Activated CD4-positive, alpha-beta memory T cell treated with anti-CD3 and anti-CD28 coated beads, Interleukin-2, amount 10 ng/mL, durations not matched to agents 7 days and 5 days (primary cell): ENCODE measurements at places on chromosomes 2 and 18. TPM values are rescaled to one million over a fixed set of nuclear protein-coding genes. Genes with fewer than 3 reads are reported as not detected.

Gene MC4R
- not detected for total RNA-seq

Gene GREB1L
- total RNA-seq, result not detected

Gene UGT1A4
- not detected for total RNA-seq

Gene OTOS
- not detected for total RNA-seq

Gene SKOR2
- not detected for total RNA-seq

Gene ASXL3
- not detected for total RNA-seq

Gene CAPN14
- 0.35 TPM for total RNA-seq

Gene CAVIN2
- total RNA-seq, result not detected

Gene NEMP2
- total RNA-seq, result 19.1 TPM

DNA sequence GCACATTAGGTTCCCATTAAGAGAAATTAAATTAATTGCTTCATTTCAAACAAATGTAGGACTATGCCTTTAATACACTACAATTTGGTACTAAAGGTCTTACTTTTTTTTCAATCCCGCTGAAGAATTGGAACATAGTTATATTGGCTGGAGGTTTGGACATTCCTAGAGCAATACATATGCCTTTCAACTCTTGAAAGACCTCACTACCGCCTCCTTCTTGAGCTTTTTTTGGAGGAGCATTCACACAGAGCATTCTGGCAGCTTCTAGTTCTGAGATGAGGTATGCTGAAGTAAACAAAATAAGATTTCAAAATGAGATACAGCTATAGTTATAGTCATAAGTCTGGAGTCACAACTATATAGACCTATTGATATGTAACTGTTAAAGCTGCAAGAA, 10.9 kb downstream of the FAM98A start:
- DNase-seq, result no peak

- no peak for DNase-seq
Observed at GRCh38 chr2:41703123-41703522, 344.7 kb upstream of the PKDCC start.

DNA sequence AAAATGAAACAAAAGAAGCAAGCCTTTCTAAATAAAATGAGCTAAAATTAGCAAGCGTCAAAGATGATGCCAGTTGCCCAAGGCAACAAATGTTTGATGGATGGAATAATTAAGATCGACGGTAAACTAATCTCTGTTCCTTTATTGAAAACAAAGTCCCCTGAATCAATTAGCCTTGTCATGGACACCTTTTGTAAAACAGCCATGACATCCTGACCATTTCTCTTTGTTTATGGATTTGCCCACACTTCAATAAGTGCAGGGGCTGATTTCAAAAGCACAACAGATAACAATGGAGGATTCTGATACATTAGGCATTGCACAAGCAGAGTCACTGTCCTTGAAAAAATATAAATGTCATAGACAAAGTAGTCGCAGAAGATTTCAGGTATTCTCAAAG, 160.1 kb upstream of the HNRNPA3 start:
- DNase-seq, result no peak

DNA sequence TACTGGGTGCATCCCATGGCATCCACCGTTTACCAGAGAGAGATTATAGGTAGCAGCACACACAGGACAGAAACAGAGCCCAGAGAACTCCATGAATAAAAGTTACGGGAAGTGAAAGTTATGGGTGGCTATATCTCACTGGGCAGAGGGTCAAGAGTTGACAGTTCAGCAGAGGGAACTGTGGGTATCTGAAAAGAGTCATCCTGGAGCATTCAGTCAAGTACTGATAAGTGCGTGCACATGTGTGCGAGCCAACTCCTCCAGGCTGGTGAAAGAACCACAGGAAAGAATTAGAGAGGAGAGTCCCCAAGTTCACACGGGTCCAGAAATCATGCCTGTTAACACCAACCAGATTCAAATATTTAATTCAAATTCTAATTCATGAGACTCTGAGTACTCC, 1588.2 kb downstream of the LRP1B start:
- DNase-seq, result no peak

- DNase-seq, result no peak
Observed at GRCh38 chr2:59589881-59590280, 963.6 kb downstream of the BCL11A start.

- no peak for DNase-seq
Observed at GRCh38 chr2:155630760-155631159, 701.8 kb downstream of the NR4A2 start.

GRCh38 chr2:19651466-19651865, 250.3 kb downstream of the TTC32 start:
- no peak for DNase-seq

- no peak for DNase-seq
Observed at GRCh38 chr18:41530970-41531369, 424.1 kb upstream of the PIK3C3 start.

- DNase-seq, result no peak
Observed at GRCh38 chr2:41698678-41699422, 349.0 kb upstream of the PKDCC start.

GRCh38 chr2:54967269-54967668, 83.0 kb downstream of the RTN4 start:
- DNase-seq, result no peak

DNA sequence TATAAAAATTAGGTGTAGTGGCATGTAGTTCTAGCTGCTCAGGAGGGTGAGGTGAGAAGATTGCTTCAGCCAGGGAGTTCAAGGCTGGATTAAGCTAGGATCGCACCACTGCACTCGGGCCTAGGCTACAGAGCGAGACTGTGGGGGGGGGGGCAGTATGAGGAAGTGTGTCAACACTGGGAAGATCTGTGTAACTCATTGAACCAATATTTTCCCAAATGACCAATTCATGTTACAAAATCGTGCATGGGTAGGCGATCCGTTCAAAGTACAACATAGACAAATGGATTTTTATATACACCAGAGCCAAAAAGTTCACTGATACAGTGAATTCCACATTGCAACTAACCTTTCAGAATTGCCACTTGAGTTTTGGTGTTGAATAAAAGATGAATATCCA, 8.1 kb downstream of the SMAD4 start:
- DNase-seq, result no peak

DNA sequence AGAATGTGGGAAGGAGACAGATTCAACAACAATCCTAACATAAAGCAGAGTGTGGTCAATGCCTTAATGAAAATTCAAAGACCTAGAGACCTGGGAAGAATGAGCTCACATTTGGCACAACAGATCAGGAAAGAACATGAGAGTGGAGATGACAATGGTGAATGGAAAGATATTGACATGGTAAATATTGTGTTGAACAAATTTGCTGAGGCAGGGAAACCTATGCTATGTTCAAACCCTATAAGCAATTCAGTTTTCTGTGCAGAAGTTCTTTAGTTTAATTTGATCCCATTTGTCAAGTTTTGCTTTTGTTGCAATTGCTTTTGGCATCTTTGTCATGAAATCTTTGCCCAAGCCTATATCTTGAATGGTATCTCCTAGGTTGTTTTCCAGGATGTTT, 199.4 kb upstream of the LRRTM4 start:
- DNase-seq, result no peak

- DNase-seq, result no peak
Observed at GRCh38 chr18:75212751-75213090, 2.1 kb downstream of the TSHZ1 start.

DNA sequence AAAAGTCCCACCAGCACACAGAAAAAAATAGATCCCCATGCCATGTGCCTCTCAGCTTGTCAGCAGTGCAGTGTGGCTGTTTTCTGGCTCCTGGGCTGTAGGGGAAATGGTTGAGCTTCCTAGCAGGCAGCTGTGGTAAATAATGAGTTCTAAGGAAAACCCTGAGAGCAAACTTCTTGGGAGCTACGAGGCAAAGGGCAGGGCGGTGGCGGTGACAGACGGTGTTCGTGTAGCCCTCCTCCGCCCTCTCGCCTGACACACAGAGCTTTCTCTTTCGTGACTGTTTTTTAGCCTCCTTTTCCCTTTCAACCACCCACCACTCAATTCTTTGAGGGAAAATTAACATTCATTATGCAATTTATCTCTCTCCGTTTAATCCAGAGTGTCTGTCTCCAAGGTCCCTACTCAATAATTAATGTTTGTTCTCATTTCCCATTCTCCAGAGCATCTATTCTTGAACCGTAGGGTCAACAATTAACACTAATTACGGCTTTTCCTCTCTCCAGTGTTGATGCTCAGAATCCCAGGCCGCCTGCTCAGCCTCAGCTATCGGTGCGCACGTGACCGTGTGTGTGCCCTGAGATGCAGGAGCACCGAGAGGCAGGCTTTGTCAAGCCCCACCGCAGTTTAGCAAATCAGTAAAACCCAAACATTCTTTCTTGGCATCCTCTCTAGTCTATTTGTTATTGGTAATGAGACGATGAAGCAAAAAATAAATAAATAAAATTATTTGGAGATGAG, 50.1 kb downstream of the KIAA2012 start:
- no peak for DNase-seq

GRCh38 chr2:20052861-20053281, 1.4 kb upstream of the LAPTM4A start:
- no peak for DNase-seq

GRCh38 chr18:48997985-48998831, 47.4 kb upstream of the SMAD7 start:
- no peak for DNase-seq

DNA sequence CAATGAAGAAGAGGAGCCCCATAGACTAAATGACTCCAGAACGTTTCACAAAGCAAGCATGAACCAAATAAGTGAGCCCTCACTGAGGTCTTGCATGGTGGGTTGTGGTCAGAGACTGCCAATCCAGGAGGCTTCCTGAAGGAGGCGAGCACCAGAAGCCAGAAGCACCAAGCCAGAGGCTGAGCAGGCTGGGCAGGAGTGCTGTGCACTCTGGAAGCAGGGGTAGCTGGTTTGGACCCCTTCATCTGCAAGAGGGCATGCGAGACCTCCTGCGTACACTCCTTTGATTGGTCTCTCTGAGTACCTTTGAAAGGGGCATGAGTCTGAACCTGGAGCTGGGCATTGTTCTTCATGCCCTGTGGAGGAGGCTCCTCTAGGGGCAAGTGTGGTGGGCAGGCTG, 192.5 kb downstream of the HAUS1 start:
- no peak for DNase-seq
